ENCODE measurements at places on chromosomes 16 and 17.

DNA sequence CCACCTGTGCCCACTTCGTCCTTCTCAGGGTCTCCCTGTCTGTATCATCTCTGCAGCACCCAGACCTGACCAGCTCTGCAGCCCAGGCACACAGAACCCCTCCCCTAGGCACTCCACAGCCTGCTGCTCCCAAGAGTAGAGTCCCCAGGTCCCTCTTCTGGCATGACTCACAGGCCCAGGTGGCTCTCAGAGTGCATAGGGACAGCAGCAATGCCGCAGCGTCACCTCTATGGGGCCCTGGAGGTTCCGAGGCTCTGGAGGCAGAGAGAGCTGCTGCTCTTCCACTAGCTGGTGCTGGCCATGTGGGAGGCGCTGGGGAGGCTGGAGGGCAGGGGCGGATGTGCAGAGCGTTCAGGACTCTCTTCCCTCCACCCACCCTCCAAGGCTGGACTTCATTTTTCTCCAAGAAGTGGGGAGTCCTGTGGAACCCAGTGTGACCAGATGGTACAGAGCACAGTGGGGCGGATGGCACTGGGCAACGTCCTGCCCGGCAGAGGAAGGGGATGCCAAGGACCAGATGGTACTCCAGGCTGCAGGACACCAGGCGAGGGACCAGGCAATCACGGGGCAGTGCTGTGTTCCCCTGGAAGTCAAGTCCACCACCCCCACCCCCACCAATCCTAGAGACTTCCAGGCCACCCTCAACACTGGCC, 151.7 kb downstream of the RBFOX3 start:
- no peak for DNase-seq

DNA sequence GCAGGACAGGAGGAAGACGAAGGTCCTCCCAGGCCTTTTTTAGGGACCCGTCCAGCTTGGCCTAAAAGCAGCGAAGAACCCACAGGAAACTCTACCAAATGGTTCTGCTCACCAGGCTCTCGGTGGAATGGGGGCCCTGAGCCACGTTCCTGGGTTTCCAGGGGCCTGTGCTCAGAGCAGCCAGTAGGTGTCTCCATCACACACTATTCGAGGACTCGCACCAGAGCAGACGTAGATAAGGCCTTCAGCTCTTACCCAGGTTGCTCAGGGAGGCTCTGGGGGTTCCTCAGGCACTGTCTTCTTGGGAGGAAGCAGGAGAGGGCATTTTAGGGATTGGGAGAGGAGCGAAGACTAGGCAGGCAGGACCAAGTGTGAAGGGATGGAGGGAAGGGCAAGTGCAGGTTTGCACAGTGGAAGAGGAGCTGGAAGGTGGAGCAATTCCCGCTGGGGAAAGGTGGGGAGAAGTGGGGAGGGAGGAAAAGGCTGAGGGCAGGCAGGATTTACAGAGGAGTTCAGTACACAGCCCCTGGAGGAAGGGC, 157.1 kb downstream of the RGS9 start:
- DNase-seq = peak; percentile 73

DNA sequence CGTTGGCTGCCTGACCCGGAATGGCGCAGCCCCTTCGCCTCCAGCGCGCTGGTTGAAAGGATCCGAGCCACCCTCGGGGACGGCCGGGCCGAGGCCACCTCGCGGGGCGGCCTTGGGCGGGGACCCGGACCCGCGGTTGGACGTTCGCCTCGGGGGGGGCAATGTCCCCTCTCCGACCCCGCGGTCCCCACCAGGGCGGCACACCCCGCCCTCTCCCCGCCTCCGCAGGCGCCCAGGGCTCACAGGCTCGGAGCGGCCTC, 1.0 kb upstream of the SOX8 start:
- peak; percentile 6 for DNase-seq

DNA sequence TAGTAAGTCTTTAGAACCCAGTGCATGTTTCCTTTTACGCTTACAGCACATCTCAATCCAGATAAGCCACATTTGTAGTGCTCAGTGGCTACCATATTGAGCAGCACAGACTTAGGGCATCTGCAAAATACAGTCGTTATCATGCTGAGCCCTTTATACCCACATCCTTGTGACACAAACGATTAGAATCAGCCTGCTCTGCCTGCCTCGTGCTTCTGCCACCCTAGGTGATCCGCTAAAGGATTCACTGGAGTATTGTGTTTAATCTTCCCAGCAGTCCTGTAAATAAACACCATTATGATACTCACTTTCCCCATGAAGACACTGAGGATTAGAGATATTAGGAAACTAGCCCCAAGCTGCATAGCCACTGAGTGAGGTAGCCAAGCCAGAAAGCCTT, 51.3 kb upstream of the FA2H start:
- no peak for DNase-seq

- no peak for DNase-seq
These were observed 3.6 kb downstream of the USP7 start for GRCh38 chr16:8959921-8960787.

- DNase-seq = no peak
These were observed 345.2 kb upstream of the PMFBP1 start for GRCh38 chr16:72517154-72517553.

GRCh38 chr16:86199871-86200695, 301.1 kb downstream of the IRF8 start:
- DNase-seq = no peak

DNA sequence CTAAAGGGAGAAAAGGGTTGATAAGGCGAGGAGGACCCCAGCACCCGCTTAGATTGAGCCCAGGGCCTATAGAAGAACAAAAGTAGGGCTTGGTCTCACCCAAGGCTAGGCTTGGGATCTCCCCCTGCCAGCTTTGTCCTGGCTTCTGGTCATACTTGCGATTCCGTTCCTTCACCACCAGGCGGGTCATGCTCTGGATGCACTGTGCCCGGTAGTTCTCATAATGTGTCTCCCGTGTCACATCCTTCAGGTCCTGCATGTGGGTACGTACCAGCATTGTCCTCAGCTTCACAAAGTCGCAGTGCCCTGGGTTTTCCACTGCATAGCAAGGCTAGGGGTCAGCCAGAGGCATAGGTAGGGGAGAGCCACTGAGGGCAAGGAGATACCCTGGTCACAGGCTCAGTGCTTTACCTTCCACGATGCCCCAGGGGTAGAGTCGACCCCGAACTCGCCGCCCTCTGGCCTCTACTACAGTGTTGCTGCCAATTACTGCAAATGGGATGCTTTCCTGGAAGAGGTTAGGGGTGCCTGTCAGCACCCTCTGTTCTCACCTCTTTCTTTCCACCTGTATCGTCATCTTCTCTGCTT, 6.5 kb upstream of the MTMR4 start:
- DNase-seq = no peak
